ENCODE measurements at places on chromosomes 2 and 18. TPM values are rescaled to one million over a fixed set of nuclear protein-coding genes. Genes with fewer than 3 reads are reported as not detected.

DNA sequence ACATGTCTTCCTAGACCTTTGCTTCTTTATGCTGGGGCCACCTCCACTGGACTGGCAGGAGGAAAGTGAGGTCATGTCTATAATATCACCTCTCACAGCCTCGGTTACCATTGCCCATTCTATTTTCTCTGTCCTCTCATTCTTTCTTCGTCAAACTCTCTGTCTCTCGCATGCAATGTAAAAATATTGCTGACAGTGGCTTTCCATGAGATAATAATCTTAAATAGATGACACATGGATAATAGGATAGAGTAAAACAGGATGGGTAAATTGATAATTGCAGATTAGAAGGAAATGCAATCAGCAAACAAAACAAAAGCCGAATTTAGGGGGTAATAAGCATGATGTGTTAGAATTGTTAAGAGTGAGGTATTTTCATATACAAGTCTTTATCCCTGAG, 215.7 kb upstream of the PARD3B start:
- no peak for DNase-seq

DNA sequence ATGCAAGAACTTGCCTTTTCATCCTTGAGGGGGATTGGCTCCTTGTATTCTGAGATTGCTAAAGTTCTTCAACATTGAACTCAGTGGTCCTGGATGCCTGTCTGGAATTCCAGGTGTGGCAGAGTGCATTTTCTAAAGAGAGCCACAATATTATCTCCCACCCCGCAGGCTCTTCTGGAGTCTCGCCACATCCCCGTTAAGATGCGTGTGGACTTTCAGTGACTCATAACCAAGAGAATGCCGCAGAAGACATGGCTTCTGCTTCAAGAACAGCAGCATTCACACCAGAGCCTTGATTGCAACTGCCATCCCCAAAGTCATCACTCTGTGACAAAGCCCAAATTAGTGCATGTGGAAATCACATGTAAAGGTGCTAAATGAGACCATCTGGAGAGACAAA, 142.7 kb downstream of the CDH20 start:
- DNase-seq, result no peak

- DNase-seq, result no peak
Observed at GRCh38 chr18:6509417-6509816, 94.7 kb upstream of the L3MBTL4 start.

DNA sequence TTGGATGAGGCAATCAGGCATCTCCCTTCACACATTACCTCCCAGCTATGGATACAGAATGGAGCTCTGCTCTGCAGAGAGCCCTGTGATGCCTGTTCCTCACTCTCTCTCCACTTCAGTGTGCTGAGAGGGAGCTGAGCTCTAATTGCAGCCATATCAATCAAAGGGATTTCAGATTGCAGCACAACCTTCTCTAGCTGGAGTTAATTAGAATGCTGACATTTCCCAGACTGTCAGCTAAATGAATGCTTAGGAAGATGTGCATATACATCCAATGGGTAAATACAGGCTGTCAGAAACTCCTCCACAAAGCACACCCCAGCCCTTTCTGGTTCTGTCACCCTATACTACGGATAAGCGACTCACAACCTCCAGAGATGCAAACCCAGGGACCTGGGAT, 402.6 kb downstream of the EIPR1 start:
- DNase-seq, result no peak

DNA sequence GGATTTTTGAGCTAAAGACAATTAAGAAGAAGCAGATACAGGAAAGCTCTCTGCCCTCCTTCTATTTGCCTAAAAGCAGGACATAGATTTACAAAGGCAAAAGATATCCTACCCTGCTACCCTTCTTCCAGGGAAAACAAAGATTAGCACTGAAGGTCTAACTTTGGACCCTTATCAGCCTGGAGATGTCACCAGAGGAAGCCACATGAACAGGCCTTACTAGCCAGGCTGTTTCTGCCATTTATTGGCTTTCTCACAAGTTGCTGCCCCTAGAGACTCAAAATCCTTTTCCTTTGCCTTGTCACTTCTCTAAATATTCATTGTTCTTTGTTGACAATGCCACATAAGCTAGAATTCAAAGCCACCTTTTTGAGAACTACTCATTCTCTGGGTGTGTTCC, 147.3 kb downstream of the B3GNT2 start:
- DNase-seq, result no peak

DNA sequence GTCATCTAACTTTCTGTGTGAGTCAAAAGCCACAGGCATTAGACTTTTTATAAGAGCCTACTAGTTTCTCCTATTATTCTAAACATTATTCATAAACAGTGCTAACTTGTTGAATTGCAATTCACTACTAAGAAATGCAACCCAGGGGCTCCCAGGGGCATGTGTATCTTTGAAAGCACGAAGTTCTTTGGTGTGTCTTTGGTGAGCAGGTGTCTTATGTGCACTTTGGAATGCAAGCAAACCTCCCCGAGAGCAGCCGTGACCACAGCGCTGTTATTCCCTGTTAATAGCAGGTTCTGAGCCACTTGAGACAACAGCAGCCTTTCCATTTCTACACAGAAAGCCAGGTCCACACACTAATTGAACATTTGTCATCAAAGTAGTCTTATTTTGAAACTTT, 123.5 kb downstream of the PRKRA start:
- DNase-seq, result no peak

DNA sequence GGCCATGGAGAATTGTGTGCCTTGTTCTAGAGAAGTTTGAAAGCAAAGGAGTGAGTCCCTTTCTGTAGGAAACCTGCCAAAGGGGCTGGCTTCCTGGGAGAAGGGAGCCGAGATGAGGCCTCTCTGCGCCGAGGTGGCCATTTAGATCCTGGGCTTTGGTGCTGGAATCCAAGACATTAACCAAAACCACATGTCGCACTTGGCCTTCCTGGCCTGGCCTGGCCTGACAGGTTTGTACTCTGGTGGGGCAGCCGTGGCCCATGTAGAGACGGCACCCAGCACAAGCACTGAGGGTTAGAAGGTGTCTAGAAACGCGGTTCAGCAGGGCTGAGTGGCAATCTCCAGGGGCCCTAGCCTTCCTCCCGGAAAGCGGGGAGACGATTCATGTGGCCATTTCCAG, 7.1 kb downstream of the CNNM3 start:
- no peak for DNase-seq

The IL36B gene
- total RNA-seq, result not detected

The CLEC4F gene
- total RNA-seq, result 0.29 TPM

The NEU4 gene
- 0.38 TPM for total RNA-seq
